ENCODE measurements at places on chromosomes 3 and 15. TPM values are rescaled to one million over a fixed set of nuclear protein-coding genes. Genes with fewer than 3 reads are reported as not detected.

- DNase-seq = no peak
- H3K27ac ChIP-seq = no peak overlapping the region
- no peaks in the 10 kb centered on the region for H3K27me3 ChIP-seq
- no peaks in the 10 kb centered on the region for H3K36me3 ChIP-seq
- no peak overlapping the region for H3K4me3 ChIP-seq
- H3K4me1 ChIP-seq = no peaks in the 10 kb centered on the region
Measured at GRCh38 chr15:98440917-98441316, 207.4 kb upstream of the IGF1R start.

AGBL1 gene
- 0.01 TPM for polyA plus RNA-seq

DNA sequence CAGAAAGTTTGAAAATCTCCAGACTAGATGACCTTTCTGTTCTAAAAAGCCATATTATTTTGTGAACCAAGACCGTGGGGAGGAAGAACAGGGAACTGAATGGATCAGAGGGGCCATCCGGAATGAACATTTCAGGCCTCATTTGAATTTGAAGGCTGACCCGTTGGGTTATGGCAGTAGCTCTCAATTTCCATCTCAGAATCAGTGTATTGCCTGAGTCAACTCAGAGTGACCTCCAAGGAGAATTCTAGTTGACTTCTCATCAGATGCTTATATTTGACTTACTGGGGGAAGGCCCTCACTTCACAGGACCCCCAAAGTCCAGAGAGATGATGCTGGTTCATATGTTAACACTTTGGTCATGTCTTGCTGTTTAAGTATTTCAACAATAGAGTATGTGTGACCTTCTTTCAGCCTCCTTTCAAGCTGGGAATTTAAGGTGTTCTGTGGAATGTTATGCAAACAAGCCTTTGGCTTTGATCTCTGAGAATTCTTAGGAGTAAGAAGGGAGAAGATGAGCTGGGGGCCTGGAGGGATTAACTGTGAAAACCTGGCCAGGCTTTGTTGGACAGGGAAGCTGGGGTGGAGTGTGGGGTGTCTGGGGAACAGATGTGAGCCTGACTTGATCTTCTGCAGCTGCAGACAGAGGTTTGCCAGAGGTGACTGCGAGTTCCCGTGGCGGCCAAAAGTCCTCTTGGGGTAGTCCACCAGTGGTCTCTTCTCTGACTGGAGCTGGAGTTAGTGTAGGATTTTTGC is 111.2 kb upstream of the RGMA start:
- H3K4me3 ChIP-seq = no peak overlapping the region
- H3K4me1 ChIP-seq = no peaks in the 10 kb centered on the region
- DNase-seq = no peak
- peaks cover 2% of the 10 kb centered on the region for H3K27me3 ChIP-seq
- H3K36me3 ChIP-seq = no peaks in the 10 kb centered on the region

GNAI2 gene
- 23.9 TPM for polyA plus RNA-seq

DNA sequence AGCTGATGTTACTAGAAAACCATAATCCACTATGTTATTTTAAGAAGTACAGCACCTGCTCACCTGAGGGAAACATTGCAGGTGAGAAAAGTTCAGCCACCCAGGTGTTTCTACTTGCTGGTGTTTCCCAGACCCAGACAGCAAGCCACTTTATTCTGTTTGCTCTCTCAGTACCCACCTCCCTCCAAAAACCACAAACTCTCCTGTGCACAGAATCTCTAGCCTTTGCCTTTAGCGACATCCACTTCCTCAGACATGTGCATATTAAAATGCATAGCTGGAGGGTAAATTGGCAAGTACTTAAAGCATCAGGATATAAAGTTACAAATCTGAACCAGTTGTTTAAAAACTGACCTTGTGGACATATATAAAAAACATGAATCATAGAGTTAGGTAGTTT is 36.7 kb downstream of the VGLL3 start:
- H3K27ac ChIP-seq = no peak overlapping the region
- H3K36me3 ChIP-seq = no peaks in the 10 kb centered on the region
- no peaks in the 10 kb centered on the region for H3K27me3 ChIP-seq
- no peaks in the 10 kb centered on the region for H3K4me1 ChIP-seq

SPSB4 gene
- not detected for polyA plus RNA-seq

GRCh38 chr3:14161282-14161681 is 17.1 kb downstream of the XPC start:
- peaks cover 52% of the 10 kb centered on the region for H3K36me3 ChIP-seq
- no peak overlapping the region for H3K27ac ChIP-seq
- no peaks in the 10 kb centered on the region for H3K4me1 ChIP-seq

AMIGO3 gene
- 0.84 TPM for polyA plus RNA-seq

GRCh38 chr3:141764465-141764864 is 1.3 kb downstream of the GRK7 start:
- H3K27me3 ChIP-seq = no peaks in the 10 kb centered on the region
- no peak for DNase-seq
- H3K36me3 ChIP-seq = no peaks in the 10 kb centered on the region
- no peaks in the 10 kb centered on the region for H3K4me1 ChIP-seq

CILP gene
- polyA plus RNA-seq = 0.72 TPM

DNA sequence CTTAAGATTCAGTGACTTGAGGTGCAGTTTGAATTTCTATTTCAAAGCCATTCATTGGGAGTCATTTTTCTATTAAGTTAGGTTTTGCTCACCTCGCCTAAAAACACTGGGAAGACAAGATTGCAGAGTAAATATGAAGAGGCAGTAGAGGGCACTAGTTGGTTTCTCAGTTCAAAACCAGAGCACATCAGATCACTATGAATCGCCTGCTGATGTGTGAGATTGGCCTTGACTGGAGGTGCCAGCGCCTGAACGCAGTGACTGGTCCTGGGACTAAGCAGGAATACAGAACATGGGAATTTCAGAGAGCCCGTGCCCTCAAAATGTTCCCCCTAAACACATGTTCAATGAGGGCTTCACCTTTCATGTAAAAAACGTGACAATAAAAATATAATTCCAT is 229.0 kb downstream of the ITPR1 start:
- peak; percentile 81 for DNase-seq
- no peak overlapping the region for H3K4me3 ChIP-seq
- H3K4me1 ChIP-seq = peaks cover 3% of the 10 kb centered on the region
- H3K27me3 ChIP-seq = no peaks in the 10 kb centered on the region
- H3K36me3 ChIP-seq = no peaks in the 10 kb centered on the region

DNA sequence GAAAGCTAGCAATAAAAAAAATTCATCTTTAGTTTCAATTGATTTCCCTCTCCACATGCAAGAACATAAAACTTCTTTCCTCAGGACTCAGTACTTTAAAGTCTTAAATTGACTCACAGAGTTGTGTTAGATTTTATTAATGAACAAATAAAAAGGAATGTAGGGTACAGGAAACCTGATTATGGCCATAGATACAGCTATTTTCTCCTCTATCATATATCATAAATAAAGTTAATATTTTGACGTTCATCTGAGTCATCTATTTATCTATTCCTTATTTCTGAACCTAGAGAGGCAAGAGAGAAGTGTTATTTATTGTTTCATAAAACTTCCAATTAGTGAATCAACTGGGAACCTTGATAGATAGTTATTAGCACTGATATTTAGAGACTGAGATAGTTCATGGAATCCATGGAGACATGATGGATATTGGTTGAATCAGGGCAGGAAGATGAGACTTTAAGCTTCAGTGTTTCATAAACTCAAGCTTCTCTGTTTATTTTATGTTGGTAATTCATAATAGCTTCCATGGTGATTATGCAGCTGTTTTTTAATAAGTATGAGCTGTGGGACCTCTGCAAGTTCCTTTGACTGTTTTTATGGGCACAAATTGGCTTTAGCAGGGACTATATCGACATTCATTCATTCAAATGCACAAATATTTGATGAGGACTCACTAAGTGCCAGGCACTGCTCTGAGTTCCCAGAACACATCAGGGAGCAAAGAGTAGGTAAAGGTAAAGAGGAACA is 143.5 kb upstream of the TGFBR2 start:
- no peak overlapping the region for H3K27ac ChIP-seq
- no peaks in the 10 kb centered on the region for H3K4me1 ChIP-seq
- H3K36me3 ChIP-seq = no peaks in the 10 kb centered on the region
- no peak for DNase-seq

- H3K4me3 ChIP-seq = no peak overlapping the region
- no peak for DNase-seq
- H3K27ac ChIP-seq = no peak overlapping the region
- H3K36me3 ChIP-seq = no peaks in the 10 kb centered on the region
- peaks cover 24% of the 10 kb centered on the region for H3K4me1 ChIP-seq
Measured at GRCh38 chr3:72271216-72271615, 486.3 kb upstream of the PROK2 start.

- H3K4me3 ChIP-seq = no peak overlapping the region
- H3K36me3 ChIP-seq = no peaks in the 10 kb centered on the region
- no peak overlapping the region for H3K27ac ChIP-seq
- DNase-seq = no peak
- H3K27me3 ChIP-seq = no peaks in the 10 kb centered on the region
Measured at GRCh38 chr3:10006048-10006761, 19.6 kb upstream of the EMC3 start.

UACA gene
- 60.3 TPM for polyA plus RNA-seq

GRCh38 chr3:64674591-64675076 is 13.2 kb downstream of the ADAMTS9 start:
- H3K4me3 ChIP-seq = no peak overlapping the region
- H3K36me3 ChIP-seq = no peaks in the 10 kb centered on the region
- no peaks in the 10 kb centered on the region for H3K27me3 ChIP-seq
- peak; percentile 58 for DNase-seq

A4GNT gene
- 0.03 TPM for polyA plus RNA-seq

- peaks cover 2% of the 10 kb centered on the region for H3K27me3 ChIP-seq
- H3K36me3 ChIP-seq = no peaks in the 10 kb centered on the region
- no peak overlapping the region for H3K4me3 ChIP-seq
Measured at GRCh38 chr3:154779571-154779970, 300.5 kb upstream of the MME start.

SEMA5B gene
- polyA plus RNA-seq = 4.0 TPM

DNA sequence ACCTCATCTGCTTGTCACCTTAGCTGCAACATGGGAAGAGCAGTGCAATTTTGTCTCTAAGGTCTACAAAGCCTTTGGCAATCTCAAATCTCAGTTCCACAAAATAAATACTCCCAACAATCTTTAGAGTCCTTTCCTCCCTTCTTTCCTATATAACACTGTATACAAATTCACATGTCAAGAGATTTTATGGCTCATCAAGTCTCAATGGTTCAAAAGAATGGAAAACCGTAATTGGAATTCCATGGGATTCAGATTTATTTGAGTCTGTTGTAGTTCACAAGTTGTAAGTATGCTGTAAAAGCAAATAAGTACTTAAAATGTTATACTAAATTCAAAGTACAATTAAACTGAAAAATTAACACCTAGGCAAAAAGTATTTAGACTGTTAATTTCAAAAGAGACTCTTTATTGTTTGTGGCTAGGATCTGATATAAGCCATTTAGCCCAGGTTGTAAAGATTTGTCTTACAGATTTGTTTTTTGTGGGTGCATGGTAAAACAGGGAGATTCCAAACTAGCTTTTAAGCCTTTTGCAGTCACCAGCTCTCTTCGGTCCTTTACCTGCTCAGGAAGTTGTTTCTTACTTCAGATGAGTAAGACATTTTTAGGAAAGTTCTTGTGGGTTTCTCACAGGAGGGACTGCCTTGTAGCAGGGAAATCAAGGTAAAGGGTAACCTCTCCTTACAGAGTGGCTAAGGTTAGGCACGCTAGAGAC is 50.1 kb downstream of the CMSS1 start:
- peaks cover 5% of the 10 kb centered on the region for H3K36me3 ChIP-seq
- H3K4me1 ChIP-seq = peaks cover 43% of the 10 kb centered on the region
- no peak overlapping the region for H3K27ac ChIP-seq
- H3K4me3 ChIP-seq = no peak overlapping the region

- no peaks in the 10 kb centered on the region for H3K27me3 ChIP-seq
- DNase-seq = no peak
- H3K4me1 ChIP-seq = no peaks in the 10 kb centered on the region
- H3K4me3 ChIP-seq = no peak overlapping the region
Measured at GRCh38 chr3:171862993-171863521, 19.9 kb downstream of the TMEM212 start.

DNA sequence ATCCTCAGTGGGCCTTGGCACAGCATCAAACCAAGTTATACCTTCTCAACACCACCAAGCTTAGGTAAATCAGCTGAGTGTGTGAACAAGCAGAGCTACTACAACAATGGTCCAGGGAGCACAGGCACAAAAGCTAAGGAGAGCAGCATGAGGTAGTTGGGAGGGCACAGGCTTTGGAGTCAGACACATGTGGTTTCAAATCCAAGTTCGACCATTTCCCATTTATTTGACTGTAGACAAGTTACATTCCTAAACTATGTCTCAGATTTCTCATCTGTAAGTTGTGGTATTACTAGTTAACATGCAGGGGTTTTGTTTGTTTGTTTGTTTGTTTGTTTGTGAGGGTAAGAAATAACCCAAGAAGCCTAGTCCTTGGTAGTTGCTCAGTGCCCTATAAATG is 46.9 kb downstream of the MLH1 start:
- H3K36me3 ChIP-seq = peaks cover 23% of the 10 kb centered on the region
- H3K4me1 ChIP-seq = no peaks in the 10 kb centered on the region
- H3K27ac ChIP-seq = no peak overlapping the region
- no peak for DNase-seq
- H3K4me3 ChIP-seq = no peak overlapping the region
- H3K27me3 ChIP-seq = no peaks in the 10 kb centered on the region

CKMT1A gene
- polyA plus RNA-seq = 97.0 TPM

CCR8 gene
- polyA plus RNA-seq = 0.09 TPM

- no peak overlapping the region for H3K4me3 ChIP-seq
- no peak for DNase-seq
- H3K36me3 ChIP-seq = no peaks in the 10 kb centered on the region
Measured at GRCh38 chr3:39850716-39851032, 41.3 kb downstream of the MYRIP start.

ILDR1 gene
- 5.1 TPM for polyA plus RNA-seq

NR2E3 gene
- 0.07 TPM for polyA plus RNA-seq

IL5RA gene
- polyA plus RNA-seq = 0.15 TPM

CHAC1 gene
- polyA plus RNA-seq = 0.96 TPM

RASGRP1 gene
- polyA plus RNA-seq = 0.54 TPM

GRCh38 chr3:182787302-182788036 is 5.8 kb upstream of the ATP11B start:
- H3K4me1 ChIP-seq = no peaks in the 10 kb centered on the region
- no peak for DNase-seq
- no peak overlapping the region for H3K27ac ChIP-seq
- H3K36me3 ChIP-seq = no peaks in the 10 kb centered on the region
- no peak overlapping the region for H3K4me3 ChIP-seq

CYP1A2 gene
- not detected for polyA plus RNA-seq

DNA sequence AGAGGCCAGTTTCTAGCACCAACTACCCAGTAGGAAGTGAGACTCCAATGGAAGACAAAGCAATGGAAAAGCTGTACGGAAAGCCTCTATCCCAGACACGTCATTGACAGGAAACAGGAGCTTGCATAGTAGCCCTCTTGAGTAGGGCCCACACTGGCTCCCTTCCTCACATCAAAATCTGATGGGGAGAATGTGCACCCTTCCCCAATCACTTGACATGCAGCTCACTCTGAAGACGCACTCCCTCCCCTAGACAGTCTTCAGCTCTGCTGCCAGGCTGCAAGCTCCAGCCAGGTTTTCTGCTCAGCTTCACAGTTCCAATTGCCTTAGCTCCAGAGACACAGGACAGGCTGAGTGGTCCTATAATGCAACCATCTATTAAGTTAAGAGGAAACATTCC is 567.8 kb downstream of the EPHB1 start:
- no peak for DNase-seq
- no peaks in the 10 kb centered on the region for H3K4me1 ChIP-seq
- H3K27ac ChIP-seq = no peak overlapping the region
- no peaks in the 10 kb centered on the region for H3K27me3 ChIP-seq
- H3K36me3 ChIP-seq = no peaks in the 10 kb centered on the region

GRCh38 chr15:71434774-71435173 is 319.5 kb downstream of the THSD4 start:
- no peaks in the 10 kb centered on the region for H3K36me3 ChIP-seq
- H3K4me1 ChIP-seq = no peaks in the 10 kb centered on the region
- no peak for DNase-seq
- H3K27me3 ChIP-seq = no peaks in the 10 kb centered on the region
- H3K4me3 ChIP-seq = no peak overlapping the region
- H3K27ac ChIP-seq = no peak overlapping the region

All from small intestine (tissue), 16 donors.